ENCODE measurements at places on chromosomes 16 and 17. TPM values are rescaled to one million over a fixed set of nuclear protein-coding genes. Genes with fewer than 3 reads are reported as not detected.

GRCh38 chr16:63613701-63614100 is 1508.2 kb downstream of the CDH11 start:
- no peak for DNase-seq

The GLYR1 gene
- 112 TPM for total RNA-seq

The MT1G gene
- 1.5 TPM for total RNA-seq

DNA sequence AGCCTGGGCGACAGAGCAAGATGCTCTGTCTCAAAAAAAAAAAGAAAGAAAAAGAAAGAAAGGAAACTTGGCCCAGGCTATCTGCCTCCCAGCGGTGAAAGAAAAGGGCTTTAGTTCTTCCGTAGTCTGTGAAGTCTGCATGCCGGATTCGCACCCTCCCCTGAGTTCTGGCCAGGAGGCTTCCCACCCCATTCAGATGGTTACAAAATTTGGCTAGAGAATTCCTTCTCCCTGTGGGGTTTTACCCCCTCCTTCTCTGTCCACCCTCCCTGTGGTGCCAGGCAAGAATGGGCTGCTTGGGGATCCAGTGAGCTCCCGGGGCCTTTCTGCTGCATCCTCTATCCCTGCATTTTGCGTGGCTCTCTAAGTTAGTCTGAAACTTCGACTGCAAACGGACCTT is 37.8 kb downstream of the PAFAH1B1 start:
- no peak for DNase-seq

The DRC3 gene
- not detected for total RNA-seq

The SMIM36 gene
- total RNA-seq: not detected

The LPO gene
- not detected for total RNA-seq
